ENCODE measurements at places on chromosomes 3 and 15. TPM values are rescaled to one million over a fixed set of nuclear protein-coding genes. Genes with fewer than 3 reads are reported as not detected.

GRCh38 chr3:87145553-87145952 is 81.6 kb upstream of the CHMP2B start:
- no peak for DNase-seq

DNA sequence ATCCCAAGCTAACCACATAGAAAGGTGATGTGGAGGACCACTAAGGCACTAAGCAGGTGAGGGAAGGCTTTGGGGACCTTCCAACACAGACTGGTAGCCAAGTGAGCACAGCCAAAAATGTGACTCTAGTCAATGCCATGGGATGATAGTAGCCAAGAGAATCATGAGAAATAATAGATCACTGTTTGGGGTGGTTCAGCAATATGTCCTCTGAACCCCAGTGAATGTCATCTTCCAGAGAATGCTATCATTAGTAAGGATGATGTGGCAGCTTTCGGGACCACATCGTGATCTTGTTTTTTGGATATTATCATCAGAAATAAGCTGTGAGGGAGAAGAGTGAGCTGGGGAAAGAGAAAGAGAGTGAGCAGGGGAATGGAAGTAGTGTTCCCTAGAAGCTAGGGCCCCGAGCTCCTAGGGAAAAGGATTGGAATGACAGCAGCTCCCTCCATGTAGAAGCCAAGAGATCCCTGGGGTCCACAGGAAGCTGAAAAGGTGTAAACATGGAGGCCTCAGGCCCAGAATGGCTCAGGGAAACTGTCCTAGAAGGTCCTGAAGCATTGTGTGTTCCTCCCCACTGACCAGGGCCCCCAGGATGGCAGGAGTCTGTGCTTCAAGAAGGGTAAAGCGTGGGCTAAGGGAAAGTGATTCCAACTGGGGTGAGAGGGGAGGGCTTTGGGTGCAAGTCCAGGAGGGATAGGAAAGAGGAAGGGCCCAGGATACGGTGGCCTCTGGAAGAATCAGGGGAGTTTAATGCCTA is 56.6 kb upstream of the KLF13 start:
- no peak for DNase-seq

GRCh38 chr3:10337323-10338163 is 16.6 kb upstream of the SEC13 start:
- no peak for DNase-seq

DNA sequence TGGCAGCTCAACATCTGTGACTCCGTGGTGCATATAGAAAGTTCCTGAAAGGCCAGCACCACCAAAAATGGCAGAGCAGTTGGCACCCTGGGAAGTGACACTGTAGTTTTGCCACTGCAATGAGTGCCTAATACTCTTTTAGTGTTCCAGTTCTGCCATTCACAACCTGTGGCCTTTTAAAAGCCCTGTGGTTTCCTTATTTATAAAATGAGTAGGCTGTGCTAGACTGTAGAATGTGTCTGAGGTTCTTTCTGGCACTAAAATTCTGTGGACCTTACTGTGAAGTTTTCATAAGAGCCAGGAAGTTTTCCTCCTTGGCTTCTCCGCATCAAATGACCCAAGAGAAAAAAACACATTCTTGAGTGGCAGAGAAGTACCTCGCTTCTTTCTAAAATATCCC is 74.1 kb downstream of the MME start:
- DNase-seq = no peak

DNA sequence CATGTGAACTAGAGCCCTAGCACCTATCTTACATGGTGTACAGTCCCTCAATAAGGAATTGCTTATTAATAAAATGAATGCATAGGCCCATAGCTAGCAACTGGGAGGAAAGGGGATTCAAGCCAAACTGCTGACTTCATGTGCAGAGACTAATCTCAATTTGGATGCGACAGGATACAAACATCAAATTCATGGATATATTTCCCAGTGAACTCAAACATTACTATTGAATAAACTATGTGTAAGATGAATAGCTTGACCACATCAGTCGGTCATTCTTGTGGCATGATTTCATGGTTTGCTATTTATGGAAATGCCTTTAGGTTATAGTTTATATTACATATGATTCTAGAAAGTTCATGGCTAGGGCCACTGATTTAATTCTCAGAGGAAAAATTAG is 268.6 kb upstream of the SLITRK3 start:
- no peak for DNase-seq

The GOLGA8S gene
- total RNA-seq = 0.42 TPM

The ZNF774 gene
- 1.6 TPM for total RNA-seq

The AMIGO3 gene
- 5.8 TPM for total RNA-seq

Measured in thoracic aorta (tissue), 2 donors.